ENCODE measurements at places on chromosomes 16 and 17.

DNA sequence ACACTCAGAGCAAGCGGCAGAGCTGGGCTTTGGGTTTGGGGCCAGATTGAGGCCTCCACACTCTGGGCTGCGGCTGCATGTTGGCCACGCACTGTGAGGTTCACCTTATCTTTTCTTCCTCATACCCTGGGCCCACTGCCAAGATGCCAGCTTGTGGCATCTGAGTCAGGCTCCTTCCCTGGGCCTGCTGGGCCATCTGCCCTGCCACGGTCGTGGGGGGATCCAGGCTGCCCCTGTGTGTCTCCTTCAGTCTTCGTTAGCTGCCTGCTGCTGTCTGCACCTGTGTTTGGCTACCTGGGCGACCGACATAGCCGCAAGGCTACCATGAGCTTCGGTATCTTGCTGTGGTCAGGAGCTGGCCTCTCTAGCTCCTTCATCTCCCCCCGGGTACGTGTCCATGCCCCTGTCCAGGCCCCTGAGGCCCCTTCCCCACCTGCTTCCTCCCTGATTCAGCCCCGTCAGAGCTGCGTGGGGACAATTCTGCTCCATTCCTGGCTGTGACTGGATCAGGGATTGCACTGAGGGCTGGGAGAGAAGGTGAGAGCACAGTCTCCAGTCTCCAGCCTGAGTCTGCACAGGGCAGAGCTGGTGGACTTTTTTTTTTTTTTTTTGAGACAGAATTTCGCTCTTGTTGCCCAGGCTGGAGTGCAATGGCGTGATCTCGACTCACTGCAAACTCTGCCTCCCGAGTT is 11.2 kb downstream of the SPNS3 start:
- DNase-seq: no peak

DNA sequence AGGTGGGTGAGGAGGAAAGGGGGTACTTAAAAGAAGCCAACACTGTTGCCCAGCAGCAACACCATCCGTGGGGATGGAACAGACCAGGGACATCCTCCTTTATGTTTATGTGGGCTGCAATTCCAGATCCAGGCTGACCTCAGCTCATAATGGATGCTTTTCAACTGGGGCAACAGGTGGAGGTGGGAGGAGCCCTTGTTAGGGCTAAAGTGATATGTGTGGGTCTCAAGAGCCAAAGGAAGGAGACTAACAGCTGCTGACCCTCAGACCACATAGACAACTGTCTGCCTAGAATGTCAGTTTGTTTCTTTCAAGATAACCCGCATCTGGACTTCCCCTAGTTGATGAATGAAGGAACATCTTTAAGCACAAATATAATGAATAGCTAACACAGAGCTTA is 2.0 kb upstream of the INPP5K start:
- no peak for DNase-seq

DNA sequence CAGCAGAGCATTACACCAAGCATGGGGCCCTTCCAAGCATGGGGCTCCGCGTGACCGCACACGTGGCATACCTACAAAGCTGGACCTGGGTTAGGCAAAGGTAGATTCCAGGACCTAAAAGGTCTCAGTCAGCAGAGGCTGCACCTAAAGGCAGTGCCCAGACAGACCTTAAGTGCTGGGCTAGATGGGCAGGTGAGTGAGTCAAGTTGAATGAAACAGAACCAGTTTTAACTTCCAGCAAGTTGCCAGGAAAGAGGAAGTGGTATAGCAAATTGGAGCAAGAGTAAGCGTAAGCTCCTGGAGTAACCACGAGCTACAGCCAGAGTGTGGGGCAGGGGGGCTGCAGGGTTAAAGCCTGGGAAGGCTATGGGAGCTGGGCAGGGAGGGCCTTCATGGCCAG is 49.5 kb downstream of the SRCIN1 start:
- DNase-seq: no peak

DNA sequence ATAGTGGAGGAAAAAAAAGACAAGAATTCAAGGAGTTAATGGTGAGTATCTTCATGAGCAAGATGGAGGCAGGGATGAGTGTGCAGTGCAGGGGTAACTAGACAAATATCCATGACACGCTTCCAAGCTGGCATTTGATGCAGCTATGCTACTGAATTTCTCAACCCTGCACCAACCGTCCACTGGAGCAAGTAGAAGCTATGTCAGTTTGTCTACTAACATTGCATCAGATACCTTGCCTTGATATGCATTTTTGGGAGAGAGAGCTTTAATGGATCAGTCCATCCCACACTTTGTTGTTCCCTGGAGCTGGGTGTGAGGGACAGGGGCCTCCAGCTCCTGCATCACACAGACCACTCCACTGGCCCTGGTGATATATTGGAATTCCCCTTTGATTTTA is 16.4 kb downstream of the CCL11 start:
- peak; percentile 58 for DNase-seq

- DNase-seq: no peak
Observed at GRCh38 chr17:82397449-82398335, 20.5 kb upstream of the HEXD start.

DNA sequence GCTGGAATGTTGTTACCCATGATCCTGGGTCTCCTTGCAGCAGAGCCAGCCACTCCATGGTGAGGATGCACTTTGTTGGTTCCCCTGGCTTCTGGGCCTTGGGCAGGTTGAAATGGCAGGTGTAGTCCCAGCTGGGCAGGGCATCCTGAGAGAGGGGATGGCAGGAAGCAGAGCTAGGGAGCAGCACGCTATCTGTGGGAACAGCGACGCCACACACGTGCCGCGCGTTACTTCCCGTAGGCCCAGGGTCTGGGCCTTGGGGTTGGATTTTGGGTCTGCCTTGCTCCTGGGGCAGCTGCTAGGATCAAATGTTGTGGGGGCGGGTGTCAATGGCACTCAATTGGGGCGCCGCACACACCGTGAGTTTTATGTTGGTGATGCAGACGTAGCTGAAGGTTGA is 368.0 kb downstream of the CPPED1 start:
- DNase-seq: no peak

DNA sequence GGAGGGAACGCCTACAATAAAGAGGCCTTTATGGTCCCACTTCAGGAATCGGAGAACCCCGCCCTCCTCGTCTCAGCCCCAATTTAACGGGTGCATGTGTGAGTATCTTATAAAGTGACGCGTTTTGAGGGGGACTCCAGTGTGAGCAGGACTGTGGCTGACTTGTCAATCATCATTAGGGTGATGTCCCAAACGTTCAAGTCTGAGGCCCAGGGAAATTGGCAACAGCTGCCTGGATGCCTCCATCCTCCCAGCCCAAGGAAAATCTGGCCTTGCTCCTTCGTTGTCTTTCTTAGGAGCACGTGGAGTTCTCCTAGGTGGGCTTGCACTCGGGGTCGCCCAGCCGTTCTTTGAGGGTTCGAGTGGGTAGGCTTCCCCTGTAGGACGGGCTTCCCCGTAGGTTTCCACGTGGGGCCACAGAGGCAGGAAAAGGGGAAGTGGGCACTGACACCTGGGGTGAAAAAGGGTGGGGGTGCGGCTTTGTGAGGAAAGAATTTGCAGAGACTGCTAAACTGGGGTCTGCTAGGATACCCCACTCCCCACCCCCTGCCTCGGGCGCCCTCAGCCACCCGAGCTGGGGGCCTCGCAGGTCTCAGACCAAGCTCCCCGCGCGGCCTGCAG is 561 bp upstream of the HERPUD1 start:
- DNase-seq: no peak

GRCh38 chr17:82709024-82709675 is 7.4 kb upstream of the FN3KRP start:
- DNase-seq: no peak

DNA sequence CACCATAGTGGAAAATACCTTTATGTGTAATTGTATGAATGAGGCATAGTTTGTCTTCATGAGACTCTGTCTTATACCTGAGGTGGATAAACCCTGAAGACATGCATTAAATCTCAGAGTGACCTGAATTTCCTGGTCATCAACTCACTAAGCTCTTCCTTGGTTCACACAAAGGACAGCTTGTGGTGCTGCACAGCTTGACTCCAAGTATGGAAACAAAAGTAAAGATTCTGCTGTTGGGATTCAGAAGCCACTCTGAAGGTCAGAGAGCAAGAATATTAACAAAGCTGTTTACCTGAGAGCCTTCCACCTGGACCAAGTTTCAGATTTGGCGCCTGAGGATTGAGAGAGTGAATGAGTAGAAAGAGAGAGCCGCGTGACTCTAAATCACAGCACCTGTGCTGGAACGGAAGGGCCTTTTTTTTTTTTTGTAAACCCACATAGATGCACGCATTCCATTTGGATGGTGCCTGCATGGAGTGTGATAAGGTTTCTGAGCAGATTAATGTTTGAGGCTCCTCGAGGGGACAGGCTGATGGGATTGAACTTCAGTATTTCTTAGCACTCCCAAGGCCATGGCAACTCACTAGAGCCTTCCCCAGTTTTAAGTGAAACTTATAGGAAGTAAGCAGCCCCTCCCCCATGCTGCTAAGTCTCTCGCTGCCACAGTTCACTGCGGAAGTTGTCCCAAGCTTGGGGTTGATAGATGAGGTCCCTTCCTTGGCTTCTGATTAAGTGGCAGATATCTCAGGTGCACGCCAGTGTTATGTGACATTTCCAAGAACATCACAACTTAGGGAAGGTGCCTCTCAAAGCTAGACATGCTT is 28.7 kb downstream of the CALB2 start:
- DNase-seq: no peak

GRCh38 chr16:85715169-85716021 is 26.6 kb upstream of the GINS2 start:
- DNase-seq: peak; percentile 48

GRCh38 chr16:70522216-70523075 is 908 bp downstream of the COG4 start:
- no peak for DNase-seq

GRCh38 chr16:16865374-16865773 is 486.4 kb downstream of the NPIPA7 start:
- DNase-seq: no peak

GRCh38 chr16:29913514-29913913 is 12.5 kb downstream of the KCTD13 start:
- no peak for DNase-seq

GRCh38 chr17:3643889-3644349 is 7.4 kb downstream of the CTNS start:
- no peak for DNase-seq

- DNase-seq: peak; percentile 55
Observed at GRCh38 chr17:40243761-40244160, 24.7 kb downstream of the WIPF2 start.

- no peak for DNase-seq
Observed at GRCh38 chr17:77610518-77610893, 348.0 kb upstream of the TNRC6C start.

- DNase-seq: peak; percentile 25
Observed at GRCh38 chr16:66159987-66160386, 206.5 kb upstream of the CDH5 start.

GRCh38 chr16:21163576-21163975 is 5.1 kb downstream of the LDAF1 start:
- no peak for DNase-seq

DNA sequence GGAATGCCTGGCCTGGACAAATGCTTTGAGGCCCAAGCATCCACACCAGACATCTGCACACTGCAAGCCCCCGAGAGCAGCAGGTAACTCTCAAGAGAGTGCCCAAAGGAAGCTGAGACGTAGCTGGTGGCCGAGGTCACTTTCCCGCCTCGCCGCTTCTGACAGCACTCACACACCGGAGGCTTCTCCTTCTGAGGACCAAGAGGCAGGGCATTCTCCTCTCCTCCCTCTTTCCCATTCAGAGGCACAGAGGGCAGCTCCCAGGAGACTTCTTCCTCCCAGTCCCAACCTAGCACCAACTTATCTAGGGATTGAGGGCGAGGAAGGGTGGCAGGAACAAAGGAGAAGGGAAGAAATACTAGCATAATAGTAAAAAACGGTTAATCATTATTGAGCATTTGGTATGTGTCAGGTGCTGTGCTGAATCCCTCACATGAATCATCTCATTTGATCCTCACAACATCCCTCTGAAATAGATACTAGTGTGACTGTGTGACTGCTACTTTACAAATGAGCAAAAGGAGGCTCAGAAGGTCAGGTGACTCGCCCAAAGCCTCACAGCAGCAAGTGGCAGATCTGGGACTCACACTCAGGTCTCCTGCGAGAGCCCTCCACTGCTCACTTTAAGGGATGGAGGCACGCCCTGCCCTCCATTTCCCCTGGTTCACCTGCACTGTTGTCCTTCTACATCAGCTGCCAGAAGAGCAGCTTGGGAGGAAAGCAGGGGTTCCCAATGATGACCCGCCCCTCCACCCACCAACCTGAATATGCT is 41.8 kb downstream of the MYO18A start:
- no peak for DNase-seq

DNA sequence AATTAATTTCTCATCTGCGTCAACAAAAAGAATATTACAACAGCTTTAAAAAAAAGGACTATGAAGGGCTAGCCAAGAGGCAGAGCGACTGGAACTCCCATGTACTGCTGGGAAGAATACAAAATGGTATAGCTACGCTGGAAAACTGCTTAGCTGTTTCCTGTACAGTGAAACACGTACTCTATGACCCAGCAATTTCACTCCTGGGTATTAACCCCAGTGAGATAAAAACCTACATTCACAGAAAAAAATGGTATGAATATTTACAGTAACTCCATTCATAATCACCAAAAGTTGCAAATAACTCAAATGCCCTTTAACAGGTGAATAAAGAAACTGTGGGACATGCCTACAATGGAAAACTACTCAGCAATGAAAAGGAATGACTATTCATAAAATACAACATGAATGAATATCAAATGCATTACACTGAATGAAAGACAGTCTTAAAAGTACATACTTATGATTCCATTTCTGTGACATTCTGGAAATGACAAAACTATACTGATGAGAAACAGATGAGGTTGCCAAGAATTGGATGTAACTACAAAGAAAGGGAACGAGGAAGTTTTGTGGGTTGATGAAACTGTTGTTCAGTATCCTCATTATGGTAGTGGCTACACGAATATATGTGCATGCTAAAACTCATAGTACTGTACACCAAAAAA is 27.6 kb downstream of the CMTM4 start:
- peak; percentile 89 for DNase-seq
